ENCODE measurements at places on chromosomes 2 and 18. TPM values are rescaled to one million over a fixed set of nuclear protein-coding genes. Genes with fewer than 3 reads are reported as not detected.

NMUR1 gene
- total RNA-seq: not detected

DSC2 gene
- total RNA-seq: 5.9 TPM

HSBP1L1 gene
- 2.5 TPM for total RNA-seq

ACVR2A gene
- total RNA-seq: 125 TPM

TET3 gene
- 20.9 TPM for total RNA-seq

CYRIA gene
- 230 TPM for total RNA-seq

SERPINB13 gene
- not detected for total RNA-seq

WDR7 gene
- 132 TPM for total RNA-seq

RAD51AP2 gene
- total RNA-seq: 0.47 TPM

UGT1A10 gene
- not detected for total RNA-seq

PPP4R3B gene
- 120 TPM for total RNA-seq

SKA1 gene
- 2.3 TPM for total RNA-seq

OTX1 gene
- 2.5 TPM for total RNA-seq

SLC11A1 gene
- total RNA-seq: 1.7 TPM

PLCL1 gene
- 26.0 TPM for total RNA-seq

NAT8 gene
- not detected for total RNA-seq

ALPG gene
- total RNA-seq: not detected

ACP1 gene
- 101 TPM for total RNA-seq

DNA sequence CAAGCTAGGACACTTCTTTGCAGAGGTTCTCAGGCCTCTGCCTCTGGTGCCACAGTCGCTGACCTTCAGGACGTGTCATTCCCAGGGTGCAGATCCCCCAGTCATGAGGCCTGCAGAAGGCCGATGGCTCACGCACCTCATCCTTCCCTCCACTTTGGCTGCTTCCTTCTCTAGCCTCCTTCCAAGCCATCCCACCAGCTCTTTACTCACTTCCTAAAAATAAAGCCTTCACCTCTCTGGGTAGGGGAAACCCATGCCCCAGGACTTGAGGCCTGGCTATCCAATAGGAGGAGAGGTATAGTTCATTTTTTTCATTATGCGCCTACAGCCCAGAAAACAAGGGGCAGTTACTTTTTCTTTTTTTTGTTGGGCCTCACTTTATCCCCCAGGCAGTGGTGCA lies 91.4 kb downstream of the B3GNT2 start:
- no peak for DNase-seq

DNA sequence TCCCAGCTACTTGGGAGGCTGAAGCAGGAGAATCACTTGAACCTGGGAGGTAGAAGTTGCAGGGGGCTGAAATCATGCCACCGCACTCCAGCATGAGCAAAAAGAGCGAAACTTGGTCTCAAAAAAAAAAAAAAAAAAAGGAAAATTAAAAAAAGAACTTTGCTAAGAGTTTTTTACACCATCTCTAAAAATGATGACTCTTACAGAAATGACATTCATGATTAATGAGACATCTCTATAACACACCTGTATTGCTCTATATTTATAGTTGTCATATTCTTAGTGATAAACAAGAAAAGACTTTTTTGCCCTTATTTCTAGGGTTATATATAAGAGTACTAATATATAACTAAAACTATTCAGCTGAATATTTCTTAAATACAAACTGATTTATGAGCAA lies 34.4 kb downstream of the ANKRD44 start:
- no peak for DNase-seq

DNA sequence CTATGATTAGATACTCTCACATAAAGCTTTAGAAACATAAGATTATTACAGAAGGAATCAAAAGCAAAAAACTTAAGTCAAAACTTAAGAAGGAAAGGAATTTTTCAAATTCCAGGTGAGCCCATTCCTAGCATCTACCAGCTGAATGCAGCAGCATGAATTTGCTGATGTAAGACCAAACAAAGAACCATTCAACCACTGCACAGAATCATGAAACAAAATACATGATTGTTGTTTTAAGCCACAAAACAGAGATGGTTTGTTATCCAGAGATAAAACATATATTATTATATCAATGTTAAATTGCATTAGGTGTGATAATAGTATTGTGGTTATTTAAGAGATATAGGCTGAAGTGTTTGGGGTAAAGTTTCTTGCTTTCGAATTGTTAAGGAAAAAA lies 29.0 kb downstream of the PIGN start:
- no peak for DNase-seq

GRCh38 chr18:44744161-44745121 lies 63.8 kb downstream of the SETBP1 start:
- DNase-seq: peak; percentile 28

- no peak for DNase-seq
Observed at GRCh38 chr2:169664600-169664977, 29.6 kb downstream of the CFAP210 start.

DNA sequence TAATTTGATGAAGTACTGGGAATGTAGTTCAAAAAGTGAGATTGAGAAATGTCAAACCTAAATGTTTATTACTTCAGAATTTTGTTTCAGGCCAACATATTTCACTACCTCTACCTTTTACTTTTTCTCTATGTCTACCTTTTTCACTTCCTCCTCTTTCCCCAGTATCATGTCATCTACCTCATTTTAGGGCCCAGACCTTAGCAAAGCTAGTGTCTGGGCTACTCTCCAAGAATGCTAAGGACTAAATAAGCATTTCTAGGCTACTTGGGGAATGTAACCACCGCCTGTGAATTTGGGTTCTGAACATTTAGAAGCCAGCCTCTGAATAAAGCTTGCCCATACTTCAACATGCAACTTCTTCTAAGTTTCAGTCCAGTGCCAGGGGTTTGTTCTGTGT lies 330.4 kb downstream of the SLC4A3 start:
- DNase-seq: no peak

GRCh38 chr2:10225291-10226037 lies 77.2 kb upstream of the HPCAL1 start:
- DNase-seq: no peak

- no peak for DNase-seq
Observed at GRCh38 chr2:231000211-231000904, 4.4 kb downstream of the SPATA3 start.

DNA sequence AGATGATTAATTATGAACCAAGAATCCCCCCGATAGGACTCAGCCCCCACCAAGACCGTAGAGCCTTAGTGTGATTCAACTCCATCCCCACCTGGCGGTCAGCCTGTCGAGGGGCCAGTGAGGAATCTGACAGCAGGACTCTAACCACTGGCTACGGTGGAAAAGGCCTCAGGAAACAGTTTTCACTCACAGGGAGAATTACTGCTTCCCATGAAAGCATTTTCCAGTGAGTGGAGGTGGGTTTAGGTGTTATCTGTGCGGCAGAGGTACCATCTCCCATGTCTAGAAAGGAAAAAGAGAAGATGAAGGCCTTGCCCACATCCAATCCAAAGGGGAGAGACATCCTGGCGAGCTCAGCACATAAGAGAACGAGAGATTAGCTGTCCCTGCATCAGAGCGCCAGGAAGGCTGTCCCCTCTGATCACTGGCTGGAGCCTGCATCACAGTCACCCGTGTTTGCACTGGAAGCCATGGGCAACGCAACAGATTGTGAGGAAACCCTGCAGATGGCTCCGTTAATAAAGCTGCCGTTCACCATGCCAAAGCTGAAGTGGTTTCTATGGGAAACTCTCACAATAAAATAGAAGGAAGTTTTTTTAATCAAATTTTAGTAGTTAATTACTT lies 22.3 kb downstream of the COX7A2L start:
- no peak for DNase-seq

- no peak for DNase-seq
Observed at GRCh38 chr2:230840301-230840700, 24.4 kb upstream of the ITM2C start.

DNA sequence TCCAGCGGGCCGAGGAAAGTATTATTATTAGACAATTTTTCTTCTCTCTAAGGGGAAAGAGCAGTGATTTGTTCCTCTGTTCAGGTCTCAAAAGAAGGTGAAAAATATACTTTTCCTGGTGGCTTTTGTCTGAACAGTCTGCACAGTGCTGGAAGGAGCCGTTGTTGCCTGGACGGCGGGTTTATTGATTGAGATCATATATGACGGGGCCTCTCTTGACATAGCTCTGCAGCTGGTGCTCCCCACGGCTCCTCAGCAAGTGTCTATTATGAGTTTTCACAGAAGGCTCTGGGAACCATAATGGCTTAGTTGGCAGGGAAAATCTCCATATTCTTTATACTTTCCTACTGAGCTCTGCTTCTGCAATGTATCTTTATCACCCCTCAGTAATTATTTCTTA lies 42.9 kb downstream of the FSHR start:
- no peak for DNase-seq

- DNase-seq: no peak
Observed at GRCh38 chr2:63842149-63843061, 709 bp downstream of the UGP2 start.

DNA sequence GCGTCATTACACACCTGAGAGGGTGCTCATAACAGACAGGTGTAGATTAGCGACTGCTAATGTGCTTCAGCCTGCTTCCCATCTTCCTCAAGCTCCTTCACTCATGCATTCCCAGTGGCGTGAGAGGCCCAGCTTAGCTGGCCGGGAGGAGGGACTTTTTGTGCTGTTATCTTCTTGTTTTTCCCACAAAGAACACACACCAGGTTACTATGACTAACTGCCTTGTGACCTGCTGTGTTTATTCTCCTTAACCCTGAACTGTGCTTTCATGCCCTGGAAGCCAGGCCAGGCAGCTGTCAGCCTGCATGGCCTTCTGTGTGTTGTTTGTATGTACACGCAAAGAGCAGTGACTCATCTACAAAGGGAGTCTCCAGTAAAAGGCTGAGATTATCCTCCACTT lies 143.8 kb downstream of the PIEZO2 start:
- DNase-seq: no peak

- DNase-seq: no peak
Observed at GRCh38 chr18:74275736-74276135, 16.0 kb downstream of the CYB5A start.

- DNase-seq: peak; percentile 34
Observed at GRCh38 chr2:97868986-97869721, 126.6 kb downstream of the TMEM131 start.

DNA sequence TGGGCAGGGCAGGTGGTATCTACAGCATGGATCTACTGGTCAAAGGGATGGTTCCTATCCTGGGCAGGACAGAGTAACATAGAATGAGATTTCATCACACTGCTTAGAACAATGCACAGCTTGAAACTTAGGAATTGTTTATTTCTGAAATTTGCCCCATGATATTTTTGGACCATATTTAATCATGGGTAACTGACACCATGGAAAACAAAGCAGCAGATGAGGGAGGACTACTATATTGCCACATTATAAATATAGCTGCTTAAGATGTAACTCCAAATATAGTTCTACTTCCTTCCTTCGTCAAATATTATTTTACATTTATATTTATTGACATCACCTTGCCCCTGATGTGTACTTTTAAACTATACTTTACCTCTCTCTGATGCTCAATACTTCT lies 254.7 kb downstream of the PTPRM start:
- no peak for DNase-seq

GRCh38 chr2:232353660-232354059 lies 24.9 kb upstream of the ALPP start:
- no peak for DNase-seq

- no peak for DNase-seq
Observed at GRCh38 chr2:47177043-47177565, 22.0 kb upstream of the STPG4 start.

DNA sequence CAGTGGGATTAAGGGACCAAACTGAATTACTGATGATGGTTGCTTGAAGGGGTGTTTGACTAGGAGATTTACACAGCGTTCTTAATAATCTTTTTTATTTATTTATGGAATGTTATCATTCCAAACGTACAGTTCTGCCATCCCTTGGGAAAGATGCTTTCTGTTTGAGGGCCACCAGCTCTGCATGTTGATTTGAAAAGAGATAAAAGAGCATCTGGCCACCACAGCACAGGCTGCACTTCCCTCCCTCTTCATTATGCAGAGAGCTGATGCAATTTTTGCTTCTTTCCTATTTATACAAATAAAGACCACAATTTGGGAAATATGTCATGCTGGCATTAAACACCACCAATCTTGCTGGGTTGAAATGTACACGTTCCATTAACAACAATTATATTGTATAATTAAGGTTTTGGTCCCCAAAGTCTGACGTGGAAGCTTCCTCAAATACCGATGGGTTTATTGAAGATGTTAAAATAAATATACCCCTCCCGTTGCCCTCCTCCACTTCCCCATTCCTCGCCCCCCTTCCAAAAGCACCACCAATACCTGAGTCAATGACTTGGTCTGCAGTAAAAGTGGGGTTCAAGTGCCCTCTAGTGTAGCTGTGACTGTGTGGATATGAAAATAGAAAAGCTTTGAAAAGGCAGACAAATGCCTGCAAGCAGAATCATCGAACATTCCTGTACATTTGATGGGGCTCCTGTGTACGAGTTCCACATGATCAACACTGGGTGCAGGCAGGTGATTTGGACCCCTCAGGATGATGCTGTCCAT lies 211.9 kb downstream of the HRH4 start:
- no peak for DNase-seq

DNA sequence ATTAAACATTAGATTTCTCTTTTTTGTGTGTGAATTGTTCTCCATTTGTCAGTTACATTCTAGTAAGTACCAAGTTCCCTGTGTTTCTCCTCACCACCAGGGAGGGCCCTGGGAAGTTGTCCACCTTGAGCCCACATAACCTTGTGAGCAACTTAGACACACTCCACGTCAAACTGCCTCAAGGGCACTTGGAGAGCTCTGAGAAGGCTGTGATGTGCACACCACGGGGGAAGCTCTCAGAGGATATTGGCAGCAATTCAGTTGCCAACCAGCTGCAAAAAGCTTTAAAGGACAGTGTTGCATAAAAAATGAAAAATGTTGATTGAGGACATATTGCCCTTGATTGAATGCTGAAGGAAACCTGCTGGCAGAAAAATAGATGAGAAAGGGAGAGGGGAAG lies 743.6 kb downstream of the RNF144A start:
- DNase-seq: no peak

DNA sequence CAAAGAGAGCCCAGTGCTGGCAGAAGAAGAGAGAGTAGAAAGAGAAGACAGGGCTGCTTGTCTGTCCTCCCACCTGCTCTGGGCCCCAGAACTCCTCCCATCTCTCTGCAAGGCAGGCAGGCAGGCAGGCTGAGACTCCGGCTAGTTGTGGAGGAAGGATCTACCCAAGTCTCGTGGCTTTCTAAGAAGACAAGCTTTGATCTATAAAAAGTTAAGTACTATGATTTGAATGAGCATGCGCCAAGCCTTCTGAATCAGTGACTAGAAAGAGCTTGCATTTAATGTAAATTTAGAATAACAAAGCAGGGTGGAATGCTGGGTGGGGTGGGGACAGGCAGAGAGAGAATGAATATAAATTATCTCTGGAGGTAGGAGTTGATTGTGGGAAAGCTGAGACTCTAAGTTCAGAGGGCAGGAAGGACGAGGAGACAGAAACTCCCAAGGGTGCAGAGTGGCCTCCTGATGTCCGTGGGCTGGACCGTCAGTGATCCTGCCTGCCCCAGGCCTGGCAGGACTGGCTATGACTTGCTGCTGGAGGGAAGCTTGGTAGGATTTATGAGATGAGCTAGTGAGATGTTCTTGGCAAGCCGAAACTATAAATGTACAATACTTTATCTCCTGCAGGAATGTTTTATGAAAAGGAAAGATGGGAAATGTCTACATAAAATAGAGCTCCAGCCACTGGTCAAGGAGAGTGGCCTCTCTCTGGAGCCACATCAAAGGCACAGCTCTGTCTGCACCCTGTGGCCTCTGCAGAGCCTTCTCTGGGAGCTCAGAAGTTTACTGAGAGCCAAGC lies 447.5 kb downstream of the TNS1 start:
- DNase-seq: no peak

GRCh38 chr2:172366596-172367150 lies 60.7 kb upstream of the ITGA6 start:
- DNase-seq: no peak

GRCh38 chr2:2229626-2230432 lies 101.2 kb downstream of the MYT1L start:
- DNase-seq: no peak
